ENCODE measurements at places on chromosomes 13 and 19. TPM values are rescaled to one million over a fixed set of nuclear protein-coding genes. Genes with fewer than 3 reads are reported as not detected.

OR7C1 gene
- total RNA-seq = not detected

ZNF439 gene
- not detected for total RNA-seq

KLF16 gene
- total RNA-seq = 64.3 TPM

UBL3 gene
- 10.7 TPM for total RNA-seq

PLPPR3 gene
- total RNA-seq = 0.27 TPM

MEIS3 gene
- 35.8 TPM for total RNA-seq

IGFL1 gene
- not detected for total RNA-seq

CEACAM16 gene
- not detected for total RNA-seq

C3 gene
- total RNA-seq = 7.0 TPM

CGB7 gene
- total RNA-seq = 5.4 TPM

CCDC61 gene
- total RNA-seq = 12.2 TPM

GPR12 gene
- not detected for total RNA-seq

DDX49 gene
- 51.9 TPM for total RNA-seq

APOC4 gene
- total RNA-seq = not detected

GIPC3 gene
- not detected for total RNA-seq

CRLF1 gene
- 43.0 TPM for total RNA-seq

PLIN4 gene
- total RNA-seq = 2.3 TPM

ZNF491 gene
- not detected for total RNA-seq

ZNF470 gene
- total RNA-seq = not detected

FGF22 gene
- total RNA-seq = 1.5 TPM

WDR88 gene
- total RNA-seq = not detected

ASPDH gene
- total RNA-seq = not detected

SULT2A1 gene
- 0.27 TPM for total RNA-seq

ALKBH7 gene
- 57.1 TPM for total RNA-seq

ZNF98 gene
- not detected for total RNA-seq

ACTMAP gene
- 16.8 TPM for total RNA-seq

Data from HCT116 (cell line).